Activated naive CD4-positive, alpha-beta T cell (primary cell): ENCODE measurements at places on chromosomes 1 and 21.

GRCh38 chr1:216325336-216325735, 97.9 kb downstream of the USH2A start:
- no peak for DNase-seq

DNA sequence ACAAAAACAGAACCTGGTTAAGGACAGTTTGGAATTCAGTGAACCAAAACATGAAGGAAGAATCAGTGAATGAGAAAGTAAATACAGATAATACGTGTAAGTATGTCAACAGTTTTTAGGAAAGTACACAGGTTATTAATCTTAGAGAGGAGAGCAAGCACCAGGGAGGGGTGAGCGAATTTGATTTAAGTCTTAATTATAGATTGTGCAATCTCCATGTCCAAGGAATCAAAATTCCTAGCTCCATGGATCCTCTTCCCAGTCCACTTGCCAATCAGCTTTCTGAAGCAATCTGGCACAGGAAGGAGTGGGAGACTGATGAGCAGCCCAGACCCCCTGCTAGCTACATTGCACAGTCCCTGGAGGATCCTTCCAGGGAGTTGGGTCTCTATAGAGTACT, 346.4 kb downstream of the SETD4 start:
- no peak for DNase-seq

- DNase-seq: no peak
Observed at GRCh38 chr1:89635825-89636815, 3.2 kb downstream of the LRRC8C start.

- DNase-seq: no peak
Observed at GRCh38 chr1:85445906-85446305, 19.1 kb downstream of the DDAH1 start.

DNA sequence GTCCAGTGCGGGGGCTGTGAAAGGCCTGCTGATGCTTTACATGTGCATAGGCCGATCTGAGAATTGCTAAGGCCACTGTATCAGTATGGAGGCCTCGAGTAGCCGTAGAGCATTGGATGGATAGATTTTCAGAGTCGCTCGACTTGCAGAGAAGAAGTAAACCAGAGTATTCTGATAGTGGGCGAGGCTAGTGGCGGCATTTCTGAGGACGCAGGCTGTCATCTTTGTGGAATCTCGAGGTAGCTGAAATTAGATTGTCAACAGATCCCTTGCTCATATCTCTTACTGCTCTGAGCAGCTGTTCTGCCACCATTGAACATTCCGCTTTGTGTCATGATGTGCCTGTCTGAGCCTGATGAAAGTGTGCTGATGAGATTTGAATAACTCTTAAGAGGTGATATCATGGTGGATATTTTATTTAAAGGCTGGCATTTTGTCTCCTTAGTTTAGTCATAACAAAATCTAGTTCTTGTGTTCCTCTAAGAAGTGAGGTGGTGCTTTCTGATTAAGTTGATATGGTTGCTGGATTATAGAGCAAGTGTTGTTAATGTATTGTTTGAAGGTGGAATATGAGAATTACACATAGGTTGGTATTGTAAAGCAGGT, 1.5 kb downstream of the KIF1B start:
- DNase-seq: no peak

GRCh38 chr1:14571810-14572767, 26.4 kb upstream of the KAZN start:
- no peak for DNase-seq

- DNase-seq: no peak
Observed at GRCh38 chr1:234730770-234731568, 121.0 kb upstream of the IRF2BP2 start.

- no peak for DNase-seq
Observed at GRCh38 chr1:118209648-118210047, 24.6 kb upstream of the SPAG17 start.

GRCh38 chr1:43668956-43669355, 19.0 kb downstream of the KDM4A start:
- no peak for DNase-seq

DNA sequence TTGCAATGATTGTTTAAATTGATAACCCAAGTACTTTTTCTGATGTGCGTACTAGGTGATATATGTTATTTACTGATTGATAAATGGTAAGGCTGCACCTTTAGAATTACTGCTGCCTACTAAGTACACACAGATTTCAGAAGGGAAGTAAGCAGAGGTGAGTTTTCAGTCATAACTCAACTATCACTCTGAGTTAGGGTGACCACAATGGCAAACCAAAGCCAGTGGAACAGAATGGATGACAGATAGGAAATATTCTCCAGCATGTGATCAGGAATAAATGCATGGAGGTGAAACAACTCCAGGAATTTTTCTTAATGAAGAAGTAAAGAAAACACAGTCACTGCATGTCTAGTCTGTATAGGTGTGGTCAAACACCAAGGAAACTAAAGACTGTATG, 7.5 kb upstream of the KCNJ15 start:
- no peak for DNase-seq

DNA sequence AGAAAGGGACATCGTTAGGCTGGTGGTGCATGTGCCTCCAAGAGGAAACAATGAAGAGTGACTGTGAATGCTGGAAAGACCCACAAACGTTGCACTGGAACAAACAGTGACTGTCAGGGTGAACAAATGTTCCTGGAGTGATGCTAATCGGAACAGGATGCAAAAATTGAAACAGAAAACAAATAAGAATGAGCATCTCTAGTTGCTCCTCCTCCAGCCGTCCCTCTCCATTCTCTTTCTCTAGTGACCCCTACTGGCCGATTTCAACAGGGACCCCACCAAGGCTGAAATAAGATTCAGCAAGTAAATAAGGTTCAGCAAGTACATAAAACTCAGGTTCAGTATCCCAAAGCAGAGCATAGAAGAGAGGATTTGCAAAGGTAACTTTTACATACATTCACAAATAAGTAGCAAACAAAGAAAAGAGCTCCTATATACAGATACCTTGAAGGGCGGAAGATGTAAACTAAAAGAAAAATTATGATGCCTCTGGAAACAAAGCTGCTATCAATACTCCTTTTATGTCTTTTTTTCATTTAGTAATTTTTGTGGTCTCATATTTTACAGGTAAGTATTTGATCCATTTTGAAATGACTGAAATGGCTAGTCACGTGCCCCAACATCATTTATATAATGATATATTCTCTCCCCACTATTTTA, 836.1 kb upstream of the ADAMTS5 start:
- DNase-seq: no peak

GRCh38 chr1:61116421-61116820, 34.1 kb downstream of the NFIA start:
- no peak for DNase-seq
